ENCODE measurements at places on chromosomes 7 and 10.
A peak's percentile ranks its signal among the peaks of the same experiment; 100 is the strongest.

- DNase-seq = no peak
Observed at GRCh38 chr7:69992938-69993337, 394.7 kb downstream of the AUTS2 start.

GRCh38 chr10:1552881-1553670 lies 184.2 kb downstream of the ADARB2 start:
- DNase-seq = no peak

DNA sequence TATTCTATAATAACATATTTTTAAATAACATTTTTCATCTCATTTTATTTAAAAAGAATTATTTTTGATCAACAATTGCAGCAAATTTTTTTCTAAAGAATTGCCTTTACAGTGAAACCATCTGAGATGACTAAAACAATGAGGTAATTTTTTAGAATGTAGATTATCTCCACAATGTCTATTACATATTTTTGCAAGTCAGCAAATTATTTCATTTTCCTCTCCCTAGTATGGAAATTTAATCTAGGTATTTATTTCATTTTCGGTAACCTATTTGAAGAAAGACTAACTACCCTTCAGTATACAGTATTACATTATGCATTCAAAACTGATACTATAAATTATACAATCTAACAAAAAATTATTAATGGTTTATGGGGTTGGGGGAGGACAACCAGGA lies 213.2 kb upstream of the SP4 start:
- no peak for DNase-seq

GRCh38 chr7:137934176-137934826 lies 67.6 kb downstream of the CREB3L2 start:
- no peak for DNase-seq

GRCh38 chr7:1669064-1669951 lies 769 bp upstream of the ELFN1 start:
- no peak for DNase-seq

DNA sequence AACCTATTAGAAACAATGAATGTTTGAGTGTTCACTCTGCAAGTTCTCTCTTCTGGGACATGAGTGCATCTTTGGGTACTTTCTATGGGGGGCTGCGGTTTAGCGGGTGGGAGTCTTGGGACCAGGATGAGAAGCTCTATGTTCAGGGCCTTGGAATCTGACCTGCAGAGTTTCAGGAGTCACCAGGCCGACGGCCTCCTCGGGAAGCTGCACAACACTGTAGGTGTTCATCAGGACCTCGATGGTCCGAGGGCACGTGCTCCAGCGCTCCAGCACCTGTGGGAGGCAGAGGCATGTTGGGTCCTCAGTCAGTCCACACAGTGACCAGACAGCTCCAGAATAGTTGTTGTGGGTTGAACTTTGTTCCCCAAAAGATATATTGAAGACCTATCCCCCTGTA lies 8.9 kb upstream of the GBX1 start:
- DNase-seq = no peak

DNA sequence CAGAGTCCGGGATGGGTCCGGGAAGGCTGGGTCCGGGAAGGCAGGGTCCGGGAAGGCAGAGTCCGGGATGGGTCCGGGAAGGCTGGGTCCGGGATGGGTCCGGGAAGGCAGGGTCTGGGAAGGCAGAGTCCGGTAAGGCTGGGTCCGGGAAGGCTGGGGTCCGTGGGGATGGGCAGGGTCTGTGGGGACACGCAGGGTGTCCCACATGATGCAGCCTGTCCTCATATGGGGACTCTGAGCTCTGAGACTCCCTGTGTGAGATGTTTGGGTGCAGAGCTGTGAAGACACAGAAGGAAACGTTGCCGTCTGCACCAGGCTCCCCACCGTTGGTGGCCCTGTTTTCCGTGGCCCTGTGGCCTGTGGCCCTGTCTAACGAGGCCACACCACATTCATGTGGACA lies 45.7 kb upstream of the ADGRA1 start:
- no peak for DNase-seq

DNA sequence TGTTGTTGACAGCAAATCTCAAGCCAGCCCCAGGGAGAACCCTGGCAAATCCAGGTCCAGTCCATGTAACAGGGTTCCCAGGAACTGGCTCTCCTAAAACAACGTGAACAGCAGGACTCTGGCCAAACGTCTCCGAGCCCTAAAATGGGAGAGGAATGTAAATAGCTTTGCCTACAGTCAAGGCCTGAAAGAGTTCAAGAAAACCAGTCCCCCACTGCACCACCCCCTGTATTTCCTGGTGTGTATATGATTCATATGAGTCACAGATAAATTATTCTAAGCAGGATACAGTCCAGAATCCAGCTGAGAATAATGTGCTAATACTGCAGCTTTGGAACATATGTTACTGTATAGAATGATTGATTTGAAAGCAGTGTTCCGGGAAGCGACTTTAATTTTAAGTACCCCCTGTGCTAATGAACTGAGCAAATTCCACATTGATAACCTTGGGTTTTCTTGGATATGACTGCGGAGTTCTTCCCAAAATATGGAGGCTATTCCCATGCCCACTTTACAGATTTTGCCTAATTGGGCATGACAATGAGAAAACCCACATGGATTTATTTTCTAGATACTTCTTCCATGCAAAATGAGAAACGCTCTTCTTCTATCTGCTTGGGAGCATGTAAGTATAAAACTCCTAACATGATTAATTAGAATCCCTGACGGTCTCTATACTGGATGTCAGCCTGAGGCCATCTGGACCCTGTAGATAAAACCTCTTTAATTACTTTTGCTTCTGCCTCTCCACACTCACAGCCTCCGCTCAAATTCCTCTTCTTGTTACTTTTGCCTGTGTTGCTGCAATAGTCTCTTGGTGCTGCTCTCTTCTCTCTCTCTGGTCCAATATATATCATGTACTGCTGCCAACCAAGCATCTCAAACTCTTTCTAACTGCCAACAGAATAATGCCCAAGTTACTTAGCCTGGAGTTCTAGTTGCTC lies 50.2 kb downstream of the LAMB4 start:
- no peak for DNase-seq

- DNase-seq = no peak
Observed at GRCh38 chr7:30424506-30424905, 54.1 kb downstream of the NOD1 start.

DNA sequence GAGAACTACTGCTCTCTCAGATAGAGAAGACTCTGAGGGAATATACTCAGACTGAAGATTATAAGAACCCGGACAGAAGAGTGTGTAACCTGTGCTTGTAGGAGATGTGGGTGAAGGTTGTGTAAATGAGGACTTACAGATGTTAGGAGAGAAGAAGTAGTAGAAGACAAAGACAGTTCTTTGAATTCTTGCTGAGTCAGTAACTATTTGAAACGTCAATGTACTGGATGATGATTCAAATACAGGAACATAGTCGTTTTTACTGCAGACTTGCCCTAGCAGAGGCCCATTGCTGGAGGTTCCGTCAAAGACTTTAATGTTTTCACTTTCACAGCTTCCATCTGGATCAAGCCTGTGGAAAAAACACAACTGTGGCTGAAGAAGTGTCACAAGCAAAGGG lies 6.8 kb downstream of the CUZD1 start:
- no peak for DNase-seq

DNA sequence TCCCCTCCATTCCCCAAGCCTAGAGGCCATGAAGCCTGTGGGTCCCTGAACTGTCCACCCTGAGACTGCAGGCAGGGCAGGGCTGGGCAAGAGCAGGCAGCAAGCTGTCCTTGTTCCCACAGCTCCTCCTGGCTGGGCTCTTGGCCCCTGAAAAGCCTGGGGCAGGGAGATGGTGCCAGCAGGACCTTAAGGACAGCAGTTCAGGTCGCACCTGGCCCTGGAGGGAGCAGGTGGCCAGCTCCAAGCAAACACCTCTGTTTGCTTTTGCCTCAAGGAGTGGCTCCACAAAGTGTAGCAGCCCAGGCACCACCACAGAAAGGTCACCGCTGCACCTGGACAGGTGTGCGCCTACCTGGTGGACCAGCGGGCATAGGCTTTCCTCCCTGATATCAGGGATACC lies 5.2 kb downstream of the RET start:
- no peak for DNase-seq

- no peak for DNase-seq
Observed at GRCh38 chr7:154881526-154881925, 121.4 kb downstream of the PAXIP1 start.

DNA sequence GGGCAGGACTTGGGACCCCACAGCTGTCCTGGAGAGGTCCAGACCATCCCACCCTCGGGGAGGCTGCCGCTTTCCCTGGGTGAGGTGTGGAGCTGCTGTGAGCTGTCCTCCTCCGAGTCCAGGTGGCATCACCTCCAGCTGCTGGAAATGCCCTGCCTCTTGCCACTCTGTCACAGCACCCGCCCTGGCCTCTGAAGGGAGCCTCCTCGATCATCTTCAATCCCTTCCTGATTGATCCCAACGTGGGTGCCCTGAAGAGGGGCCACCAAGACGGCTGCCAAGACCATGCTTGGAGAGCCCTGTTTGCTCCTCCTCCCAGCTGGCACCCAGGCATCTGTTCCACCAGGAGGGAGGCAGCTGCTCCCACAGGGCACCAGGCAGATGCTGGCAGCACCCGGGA lies 4.6 kb downstream of the C10orf105 start:
- DNase-seq = no peak

DNA sequence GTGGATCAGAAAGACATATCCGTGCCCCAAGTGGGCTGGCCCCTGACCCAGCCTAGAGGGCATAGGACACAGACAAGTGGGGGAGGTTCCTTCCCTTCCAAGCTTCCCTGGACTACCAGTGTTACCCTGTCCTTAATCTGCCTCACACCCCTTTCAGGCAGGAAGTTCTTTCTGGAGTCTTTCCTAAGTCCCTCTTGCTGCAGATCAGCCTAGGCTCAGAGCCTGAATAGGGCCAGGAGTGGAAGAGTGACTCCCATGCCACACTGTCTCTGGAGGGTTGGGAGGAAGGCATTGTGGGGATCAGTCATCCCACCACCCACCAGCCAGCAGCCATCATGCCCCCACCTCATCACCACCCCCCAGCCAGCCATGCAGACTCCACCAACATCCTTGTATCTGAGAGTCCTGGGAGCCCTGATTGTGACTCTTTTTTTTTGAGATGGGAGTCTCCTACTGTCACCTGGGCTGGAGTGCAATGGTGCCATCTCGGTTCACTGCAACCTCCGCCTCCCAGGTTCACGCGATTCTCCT lies 22.6 kb downstream of the POLL start:
- no peak for DNase-seq

- DNase-seq = no peak
Observed at GRCh38 chr10:57959318-57960006, 308.2 kb downstream of the IPMK start.

DNA sequence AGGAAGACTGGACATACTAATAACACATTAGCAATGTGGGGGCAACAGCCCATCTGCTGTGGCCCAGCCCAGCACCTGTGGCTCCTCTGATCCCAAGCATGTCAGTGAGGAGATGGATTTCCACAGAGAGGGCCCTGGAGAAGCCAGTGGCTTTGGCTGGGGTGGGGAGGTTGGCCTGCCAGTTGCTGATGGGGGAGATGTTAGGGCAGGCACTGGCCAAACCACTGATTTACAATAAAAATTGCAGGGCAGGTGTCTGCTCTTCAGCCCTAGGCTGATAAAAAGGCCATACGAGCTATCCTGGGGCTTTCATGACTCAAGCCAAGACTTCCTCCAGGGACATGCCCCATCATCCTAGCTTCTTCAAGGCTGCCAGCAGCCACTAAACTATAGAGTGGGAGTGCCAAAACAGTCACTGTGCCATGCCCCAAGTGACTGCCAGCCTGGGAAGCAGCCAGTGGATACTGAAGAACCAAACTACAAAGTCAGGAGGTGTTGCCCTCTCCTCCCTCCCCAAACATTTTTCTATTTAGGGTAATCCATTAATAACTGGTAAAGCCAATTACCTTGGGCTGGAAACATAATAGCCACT lies 37.8 kb downstream of the DPCD start:
- no peak for DNase-seq

DNA sequence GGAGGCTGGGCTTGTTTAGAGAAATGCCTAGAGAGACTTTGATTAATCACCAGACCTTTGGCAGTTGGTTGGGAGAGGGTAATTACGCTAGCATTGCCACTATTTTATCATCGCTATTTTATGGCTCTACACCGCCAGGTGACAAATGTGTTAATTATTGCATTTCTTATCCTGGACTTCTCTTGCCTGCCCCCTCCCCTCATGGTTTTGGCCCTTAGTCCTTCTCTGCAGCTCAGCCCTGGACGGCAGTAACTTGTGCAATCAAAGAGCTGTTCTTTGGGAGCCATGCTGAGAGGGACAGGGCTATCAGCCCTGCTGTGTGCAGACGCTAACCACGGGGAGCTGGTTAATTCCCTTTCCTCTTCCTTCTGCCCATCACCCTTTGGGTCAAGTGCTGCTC lies 585.0 kb downstream of the AUTS2 start:
- no peak for DNase-seq

GRCh38 chr10:133076274-133077038 lies 11.3 kb upstream of the ADGRA1 start:
- DNase-seq = no peak

- DNase-seq = no peak
Observed at GRCh38 chr7:43148161-43148731, 35.8 kb downstream of the HECW1 start.

DNA sequence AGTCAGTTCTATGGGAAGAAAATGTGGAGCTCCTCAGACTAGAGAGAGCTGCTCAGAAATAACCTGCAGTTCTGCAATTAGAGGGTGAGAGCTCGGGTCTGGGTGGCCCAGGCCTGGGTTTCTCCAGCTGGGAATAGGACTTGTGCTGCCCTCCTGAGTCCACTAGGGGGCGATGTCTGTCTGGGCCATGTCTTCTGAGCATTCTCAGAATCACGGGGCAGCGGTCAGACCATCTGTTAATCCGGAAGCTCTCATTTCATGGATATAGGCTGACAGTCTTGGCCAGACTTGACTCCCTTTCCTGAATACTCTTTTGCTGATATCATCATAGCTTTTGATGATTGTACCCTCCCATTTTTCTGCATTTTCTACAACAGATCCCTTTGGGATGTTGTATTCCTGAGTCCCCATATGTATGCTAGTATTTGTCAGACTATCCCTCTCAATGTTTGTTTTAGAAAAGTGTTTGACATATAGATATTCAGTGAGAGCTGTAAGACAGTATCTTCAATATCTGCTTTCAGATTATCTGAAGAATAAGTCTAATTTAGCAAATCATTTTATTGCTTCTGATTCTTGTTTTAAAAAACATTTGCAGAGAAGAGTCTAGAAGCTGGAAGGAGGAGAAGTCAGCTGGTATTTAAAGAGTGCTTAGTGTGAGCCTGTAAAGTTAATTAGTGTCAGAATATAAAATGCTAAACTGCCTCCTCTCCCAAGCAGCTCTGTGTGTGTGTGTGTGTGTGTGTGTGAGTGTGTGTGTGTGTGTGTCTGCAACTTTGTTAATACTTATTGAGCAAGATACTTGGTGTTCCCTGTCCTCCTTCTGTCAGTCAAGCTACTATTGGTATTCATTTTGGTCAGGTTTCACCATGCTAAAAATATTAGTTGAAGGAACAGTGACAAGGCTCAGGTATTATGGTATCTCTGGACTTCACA lies 38.0 kb downstream of the STARD3NL start:
- DNase-seq = peak; percentile 48

- no peak for DNase-seq
Observed at GRCh38 chr10:90929179-90929578, 8.3 kb upstream of the ANKRD1 start.
